ENCODE measurements at places on chromosomes 11 and 22.

- no peak for DNase-seq
Measured at GRCh38 chr11:100536979-100537378, 150.1 kb upstream of the ARHGAP42 start.

DNA sequence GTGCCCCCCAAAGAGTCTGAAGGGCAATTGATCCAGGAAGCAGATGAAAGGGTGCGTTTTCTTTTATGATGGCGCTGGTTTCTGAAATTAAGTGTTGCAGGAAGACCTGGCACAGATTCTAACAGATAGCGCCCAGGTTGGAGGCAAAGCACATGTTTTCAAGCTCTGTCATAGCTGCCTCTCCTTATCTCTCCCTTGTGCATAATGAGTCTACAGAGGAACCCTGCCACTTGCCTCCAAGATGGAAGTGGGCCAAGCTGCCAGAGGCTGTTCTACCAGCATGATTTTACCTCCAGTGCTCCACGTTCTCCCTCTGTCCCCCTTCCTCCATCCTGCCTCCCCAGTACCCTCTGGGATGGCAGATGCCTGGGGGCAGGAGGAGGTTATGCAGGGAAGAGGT is 30.0 kb upstream of the TLCD5 start:
- no peak for DNase-seq

DNA sequence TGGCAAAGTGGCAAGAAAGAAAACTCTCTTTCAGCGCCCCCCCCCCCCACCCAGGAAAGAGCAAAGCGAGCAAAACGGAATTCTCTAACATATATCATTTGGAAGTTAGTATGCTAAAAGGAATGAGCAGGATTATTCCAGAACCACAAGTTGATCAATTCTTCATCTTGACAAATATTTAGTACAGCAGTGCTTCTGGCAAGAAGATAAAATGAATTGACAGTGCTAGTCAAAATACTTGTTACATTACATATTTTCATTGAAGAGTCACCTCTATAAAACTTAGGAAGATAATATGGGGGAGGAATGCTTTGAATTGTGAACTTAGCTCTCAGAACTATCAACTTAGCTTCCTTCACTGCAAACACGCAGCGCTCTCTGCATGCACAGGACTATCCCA is 377.4 kb downstream of the DYNC2H1 start:
- DNase-seq, result no peak

DNA sequence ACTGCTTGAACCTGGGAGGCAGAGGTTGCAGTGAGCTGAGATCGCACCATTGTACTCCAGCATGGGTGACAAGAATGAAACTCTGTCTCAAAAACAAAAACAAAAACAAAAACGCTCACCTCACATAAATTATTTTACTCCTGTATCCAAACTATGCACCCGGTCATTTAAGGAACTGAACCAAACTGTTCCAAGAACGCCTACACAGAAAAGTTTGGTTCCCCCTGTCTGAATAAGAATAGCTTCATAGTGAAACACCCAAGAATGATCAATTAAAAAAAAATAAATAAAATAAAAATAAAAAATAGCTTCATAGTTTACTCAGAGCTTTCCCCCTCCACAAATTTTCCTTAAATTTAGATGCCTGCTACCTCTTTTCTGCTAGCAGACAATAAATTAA is 13.7 kb downstream of the NUP98 start:
- no peak for DNase-seq

- peak; percentile 37 for DNase-seq
Measured at GRCh38 chr11:60130496-60130895, 42.0 kb downstream of the MS4A2 start.

- DNase-seq, result peak; percentile 30
Measured at GRCh38 chr22:46012881-46013281, 35.9 kb upstream of the WNT7B start.

DNA sequence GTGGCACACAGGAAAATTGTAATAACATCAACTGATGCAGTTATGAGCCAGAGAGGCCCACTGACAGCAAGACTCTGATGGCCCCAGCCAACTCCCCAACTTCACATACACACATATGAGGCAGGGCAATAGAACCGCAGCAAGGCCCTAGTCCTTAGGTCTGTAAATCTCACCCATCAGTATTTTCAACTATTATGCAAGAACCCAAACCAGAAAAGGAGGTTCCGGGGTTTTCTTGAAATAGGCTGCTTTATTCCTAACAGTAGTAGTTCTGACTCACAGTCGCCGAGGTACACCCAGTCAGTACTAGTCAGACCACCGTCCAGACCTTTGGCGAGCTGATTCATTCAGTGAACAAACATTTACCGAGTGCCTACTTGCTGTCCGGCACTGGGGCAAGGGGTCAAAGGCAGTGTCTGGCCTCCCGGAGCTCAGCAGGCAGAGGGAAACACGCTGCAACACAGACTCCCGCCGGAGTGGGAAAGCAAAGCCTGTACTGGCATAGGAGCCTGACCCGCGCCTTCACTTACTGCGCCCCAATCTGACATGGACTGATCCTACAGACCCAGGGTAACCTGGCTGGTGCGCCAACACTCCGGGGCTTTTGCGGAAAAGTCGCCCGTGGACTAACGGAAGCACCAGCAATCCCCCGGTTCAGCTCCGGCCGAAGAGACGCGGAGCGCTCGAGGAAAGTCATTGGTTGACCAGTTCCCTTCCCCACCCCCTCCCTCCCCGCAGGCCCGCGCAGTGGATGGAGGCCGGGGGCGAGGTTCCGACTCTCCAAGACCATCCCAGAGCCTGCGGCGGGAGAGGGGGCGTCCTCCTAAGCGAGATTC is 1.3 kb downstream of the PLEKHA7 start:
- DNase-seq, result no peak

DNA sequence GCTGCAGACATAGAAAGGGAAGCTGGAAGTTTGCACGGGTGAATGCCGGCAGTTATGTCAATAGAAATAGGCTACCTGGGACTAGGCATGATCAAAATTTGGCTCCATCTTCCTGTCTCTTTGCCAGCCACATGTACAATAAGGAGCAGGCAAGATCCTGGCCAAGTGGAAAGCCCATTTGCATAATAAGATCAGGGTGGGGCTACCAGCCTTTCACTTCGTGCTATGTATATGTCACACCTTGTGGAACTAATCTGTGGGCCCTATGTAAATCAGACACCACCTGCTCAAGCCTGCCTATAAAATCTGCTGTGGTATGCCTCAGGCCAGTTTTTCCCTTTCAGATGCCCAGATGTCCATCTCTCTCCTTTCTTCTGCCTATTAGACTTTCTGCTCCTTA is 79.3 kb upstream of the DRD2 start:
- no peak for DNase-seq

DNA sequence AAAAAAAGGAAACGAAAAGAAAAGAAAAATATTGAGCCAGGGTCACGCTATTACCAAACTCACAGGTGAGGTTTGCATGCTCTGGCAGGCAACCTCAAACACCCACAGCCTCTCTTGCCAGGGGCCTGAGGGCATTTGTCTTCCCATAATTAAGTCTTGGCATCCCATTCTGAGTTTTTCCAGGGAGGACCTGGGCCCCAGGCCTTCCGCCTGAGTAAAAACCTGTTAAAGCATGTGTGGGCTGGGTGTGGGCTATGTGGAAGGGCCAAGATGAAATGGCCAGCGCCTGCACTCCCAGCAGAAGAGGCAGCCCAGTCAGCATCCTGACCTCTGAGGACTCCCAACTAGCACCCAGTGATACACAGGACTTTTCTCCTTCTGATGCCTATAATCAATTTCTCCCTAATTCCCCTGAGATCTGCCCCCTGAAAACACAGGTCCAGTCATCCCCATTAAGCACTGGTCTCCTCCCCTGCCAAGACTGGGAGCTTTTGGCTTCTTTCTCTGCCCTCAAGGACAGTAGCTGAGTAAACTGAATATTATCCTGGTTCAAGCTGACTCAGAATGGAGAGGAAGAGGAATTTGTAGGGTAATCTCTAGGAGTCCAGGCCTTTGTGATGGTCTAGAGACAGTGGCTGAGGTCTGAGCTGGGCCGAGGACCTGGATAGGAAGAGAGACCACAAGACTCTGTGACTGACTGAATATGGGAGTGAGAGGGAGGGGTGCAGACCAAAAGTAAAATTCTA is 35.6 kb upstream of the ACER3 start:
- no peak for DNase-seq

GRCh38 chr11:84541731-84542340 is 1085.3 kb downstream of the DLG2 start:
- DNase-seq, result no peak

DNA sequence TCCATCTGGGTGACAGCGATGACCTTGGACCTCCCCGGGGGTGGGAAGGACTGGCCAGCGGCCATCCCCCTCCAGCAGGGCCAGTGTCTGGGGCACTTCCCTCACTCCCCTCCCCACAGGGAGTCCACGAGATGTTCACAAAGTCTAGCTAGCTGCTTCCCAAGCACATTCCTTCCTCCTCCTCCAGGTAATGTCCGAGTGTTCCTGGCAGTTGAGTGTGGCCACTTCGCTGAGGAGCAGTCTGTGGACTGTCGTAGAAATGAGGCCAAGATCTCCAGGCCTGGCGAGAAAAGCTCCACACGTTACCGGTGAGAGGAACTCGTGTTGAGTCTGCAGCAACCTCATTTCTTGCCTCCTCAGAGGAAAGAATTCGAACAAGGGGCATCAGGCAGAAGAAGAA is 425.5 kb downstream of the BRD1 start:
- no peak for DNase-seq

- no peak for DNase-seq
Measured at GRCh38 chr11:69509381-69509780, 27.9 kb downstream of the LINC01488 start.

GRCh38 chr11:57097149-57097548 is 84.6 kb upstream of the LRRC55 start:
- DNase-seq, result no peak

DNA sequence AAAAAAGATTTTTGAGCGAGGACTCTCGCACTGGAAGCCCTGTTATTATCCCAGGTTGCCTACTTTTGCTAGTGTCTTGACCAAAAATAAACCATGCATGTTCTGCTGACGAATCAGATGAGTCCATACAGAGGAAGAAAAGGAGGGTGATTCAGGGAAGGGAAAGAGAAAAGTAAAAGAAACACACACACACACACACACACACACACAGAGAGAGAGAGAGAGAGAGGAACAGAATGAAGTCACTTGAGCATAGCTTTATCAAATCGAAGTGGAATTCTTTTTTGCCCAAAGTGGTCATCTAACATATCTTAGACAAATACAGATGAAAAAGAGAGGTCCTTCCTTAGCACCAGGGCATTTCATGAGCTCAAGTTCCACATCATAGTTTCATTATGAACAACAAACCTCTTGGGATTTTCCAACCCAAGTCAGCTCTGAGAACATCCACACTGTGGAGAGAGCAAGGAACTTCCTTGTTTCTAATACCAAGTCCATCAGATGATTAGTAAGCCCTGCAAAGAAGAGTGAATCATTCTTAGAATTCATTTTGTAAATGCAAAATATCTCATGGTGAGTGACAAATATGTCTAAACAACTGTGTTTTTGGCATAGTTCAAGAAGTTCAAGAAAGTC is 7.7 kb upstream of the MMP12 start:
- no peak for DNase-seq

GRCh38 chr11:43975629-43976028 is 33.2 kb downstream of the C11orf96 start:
- no peak for DNase-seq

GRCh38 chr11:83628622-83629355 is 342.6 kb upstream of the CCDC90B start:
- no peak for DNase-seq

DNA sequence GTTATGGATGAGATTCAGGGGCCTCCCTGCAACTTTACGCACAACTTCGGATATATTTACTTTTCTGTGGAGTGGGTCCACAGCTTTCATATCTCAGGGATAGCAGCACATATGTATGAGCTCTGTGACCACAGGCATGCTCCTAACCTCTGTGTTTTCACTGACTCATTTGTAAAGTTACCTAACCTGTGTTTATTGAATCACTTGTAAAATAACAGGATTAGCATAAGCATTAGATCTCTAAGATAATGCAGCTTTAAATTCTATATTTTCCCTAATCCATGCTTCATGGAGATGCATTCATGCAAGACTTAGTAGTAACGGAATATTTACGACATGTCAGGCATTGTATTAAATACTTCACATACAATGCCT is 47.9 kb upstream of the DDI1 start:
- DNase-seq, result no peak

- DNase-seq, result no peak
Measured at GRCh38 chr11:70468256-70469195, 70.2 kb downstream of the CTTN start.

- DNase-seq, result no peak
Measured at GRCh38 chr11:134181707-134182106, 42.1 kb downstream of the NCAPD3 start.

DNA sequence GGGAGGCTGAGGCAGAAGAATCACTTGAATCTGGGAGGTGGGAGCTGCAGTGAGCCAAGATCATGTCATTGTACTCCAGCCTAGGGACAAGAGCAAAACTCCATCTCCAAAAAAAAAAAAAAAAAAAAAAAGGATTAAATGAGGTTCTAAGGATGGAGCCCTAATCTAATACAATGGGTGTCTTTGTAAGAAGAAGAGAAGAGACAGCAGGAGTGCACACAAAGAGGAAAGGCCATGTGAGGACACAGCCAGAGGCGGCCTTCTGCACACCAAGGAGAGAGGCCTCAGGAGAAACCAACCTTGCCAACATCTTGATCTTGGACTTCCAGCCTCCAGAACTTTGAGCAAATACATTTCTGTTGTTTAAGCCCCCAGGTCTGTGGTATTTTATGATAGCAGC is 66.6 kb upstream of the CECR2 start:
- no peak for DNase-seq

DNA sequence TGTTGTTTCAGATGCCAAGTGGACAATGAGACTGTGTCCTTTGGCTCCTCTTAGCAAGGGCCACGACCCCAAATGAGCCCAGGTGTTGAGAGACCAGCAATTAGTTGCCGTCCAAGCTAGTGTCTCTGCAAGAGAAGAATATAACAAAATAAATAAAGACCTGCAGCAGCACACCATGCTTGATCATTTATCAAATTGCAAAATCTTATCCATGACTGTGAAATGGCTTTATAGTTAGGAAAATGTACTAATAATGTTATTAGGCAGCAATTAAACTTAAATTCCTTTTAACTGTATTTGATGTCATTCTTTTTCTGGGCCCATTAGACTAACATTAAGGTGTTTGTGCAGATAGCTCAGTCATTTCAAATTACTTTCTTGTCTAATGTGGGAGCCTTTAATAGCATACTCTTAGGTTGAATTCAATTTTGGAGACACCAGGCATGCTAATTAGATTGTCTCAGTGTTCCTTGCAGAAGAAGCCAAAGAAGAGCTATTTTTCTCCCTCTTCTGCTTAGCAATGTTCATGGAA is 176.1 kb downstream of the RRAS2 start:
- no peak for DNase-seq

DNA sequence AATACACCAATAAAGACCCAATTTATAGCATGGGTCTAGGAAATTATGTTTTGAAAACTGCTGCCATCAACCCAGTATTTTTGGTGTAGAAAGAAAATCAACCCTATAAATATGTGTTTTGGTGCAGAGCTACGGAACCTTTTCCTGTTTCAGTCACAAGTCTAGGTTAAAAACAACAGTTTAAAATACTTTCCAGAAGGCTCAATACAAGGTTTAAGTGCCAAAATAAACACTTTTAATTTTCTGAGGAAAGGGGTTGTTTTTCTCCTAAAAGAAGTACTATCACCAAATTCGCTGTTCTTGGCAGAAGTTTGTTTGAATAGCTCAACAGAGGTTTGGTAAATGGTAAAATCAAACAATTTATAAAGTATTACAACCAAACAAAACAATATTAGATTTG is 201.3 kb downstream of the TMEM135 start:
- no peak for DNase-seq

Measured in B cell (primary cell).